ENCODE measurements at places on chromosomes 4 and X.

DNA sequence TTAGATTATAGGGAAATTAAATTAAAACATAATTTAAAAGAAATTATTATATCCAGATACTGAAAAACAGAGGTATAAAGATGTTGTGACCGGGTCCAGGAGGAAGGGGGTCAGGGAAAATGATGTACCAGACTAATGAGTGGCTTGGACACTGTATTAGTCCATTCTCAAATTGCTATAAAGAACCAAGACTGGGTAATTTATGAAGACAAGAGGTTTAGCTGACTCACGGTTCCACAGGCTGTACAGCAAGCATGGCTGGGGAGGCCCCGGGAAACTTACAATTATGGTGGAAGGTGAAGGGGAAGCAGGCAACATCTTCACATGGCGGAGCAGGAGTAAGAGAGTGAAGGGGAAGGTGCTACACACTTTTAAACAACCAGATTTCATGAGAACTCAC, 3.4 kb upstream of the FAM9B start:
- no peak overlapping the region for H3K27ac ChIP-seq
- H3K27me3 ChIP-seq = no peaks in the 10 kb centered on the region
- no peak overlapping the region for H3K4me3 ChIP-seq
- DNase-seq = no peak

GRCh38 chr4:40621592-40622512, 7.8 kb downstream of the RBM47 start:
- no peak overlapping the region for H3K4me3 ChIP-seq
- H3K27me3 ChIP-seq = no peaks in the 10 kb centered on the region
- peaks cover 19% of the 10 kb centered on the region for H3K4me1 ChIP-seq
- no peaks in the 10 kb centered on the region for H3K36me3 ChIP-seq
- no peak overlapping the region for H3K27ac ChIP-seq

DNA sequence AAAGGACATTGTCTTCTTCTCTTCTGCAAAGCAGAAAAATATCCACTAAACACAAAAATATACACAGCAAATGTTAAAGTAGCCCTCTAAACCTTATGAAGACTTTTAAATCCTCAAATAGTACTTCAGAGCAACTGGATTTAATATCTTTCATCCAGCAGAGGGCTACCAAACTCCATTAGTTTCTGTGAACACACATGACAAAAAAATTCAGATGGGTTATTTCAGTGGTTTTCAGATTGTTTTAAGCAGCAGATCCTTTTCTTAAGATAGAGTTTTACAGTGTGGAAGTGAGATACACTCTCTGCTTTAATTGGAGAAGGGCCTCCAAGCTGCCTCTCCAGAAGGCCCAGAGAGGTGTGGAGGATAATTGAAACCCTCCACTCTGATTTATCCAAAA, 56.7 kb downstream of the ANK2 start:
- no peak for DNase-seq
- peaks cover 4% of the 10 kb centered on the region for H3K4me1 ChIP-seq
- no peaks in the 10 kb centered on the region for H3K36me3 ChIP-seq
- no peak overlapping the region for H3K4me3 ChIP-seq
- H3K27ac ChIP-seq = no peak overlapping the region
- H3K27me3 ChIP-seq = no peaks in the 10 kb centered on the region

GRCh38 chr4:69576251-69576877, 63.1 kb downstream of the UGT2A2 start:
- DNase-seq = no peak
- H3K4me3 ChIP-seq = no peak overlapping the region
- H3K4me1 ChIP-seq = no peaks in the 10 kb centered on the region
- no peaks in the 10 kb centered on the region for H3K36me3 ChIP-seq
- no peaks in the 10 kb centered on the region for H3K27me3 ChIP-seq

Data from H1 (cell line).